ENCODE measurements at places on chromosomes 11 and 22. TPM values are rescaled to one million over a fixed set of nuclear protein-coding genes. Genes with fewer than 3 reads are reported as not detected.
A peak's percentile ranks its signal among the peaks of the same experiment; 100 is the strongest.

OR5P2 gene
- total RNA-seq: not detected

RIC3 gene
- not detected for total RNA-seq

CHORDC1 gene
- total RNA-seq: 30.8 TPM

NAA40 gene
- total RNA-seq: 24.0 TPM

SESN3 gene
- 84.8 TPM for total RNA-seq

C11orf21 gene
- total RNA-seq: 0.16 TPM

GGTLC3 gene
- not detected for total RNA-seq

TBX1 gene
- 22.5 TPM for total RNA-seq

HOATZ gene
- total RNA-seq: not detected

RIN1 gene
- total RNA-seq: 23.6 TPM

DCHS1 gene
- total RNA-seq: 63.0 TPM

B3GAT1 gene
- total RNA-seq: 2.4 TPM

RBMXL2 gene
- total RNA-seq: not detected

MS4A12 gene
- total RNA-seq: not detected

DNA sequence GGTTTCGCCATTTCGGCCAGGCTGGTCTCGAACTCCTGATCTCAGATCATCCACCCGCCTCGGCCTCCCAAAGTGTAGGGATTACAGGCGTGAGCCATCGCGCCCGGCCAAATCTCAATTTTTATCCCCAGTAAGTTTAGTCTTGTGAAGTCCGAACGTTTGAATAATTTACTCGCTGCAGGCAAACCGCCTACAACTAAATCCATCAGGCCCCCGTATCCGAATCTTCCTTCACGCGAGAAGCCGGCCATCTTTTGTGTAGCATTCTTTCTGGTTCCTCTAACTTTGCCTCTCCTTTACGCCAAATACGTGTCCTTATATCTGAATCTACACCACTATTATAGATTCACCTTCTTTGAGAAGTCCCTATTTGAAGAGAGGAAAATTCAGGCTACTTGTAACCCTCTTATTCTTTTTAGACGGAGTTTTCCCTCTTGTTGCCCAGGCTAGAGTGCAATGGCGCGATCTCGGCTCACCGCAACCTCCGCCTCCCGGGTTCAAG lies 581 bp upstream of the EIF3L start:
- H3K27ac ChIP-seq: peak overlapping the region; percentile 99
- H3K4me3 ChIP-seq: peak overlapping the region; percentile 98
- H3K4me1 ChIP-seq: peaks cover 26% of the 10 kb centered on the region
- no peaks in the 10 kb centered on the region for H3K27me3 ChIP-seq
- H3K36me3 ChIP-seq: peaks cover 19% of the 10 kb centered on the region

- no peak overlapping the region for H3K27ac ChIP-seq
- no peak for DNase-seq
- no peaks in the 10 kb centered on the region for H3K27me3 ChIP-seq
- peaks cover 3% of the 10 kb centered on the region for H3K4me1 ChIP-seq
- H3K4me3 ChIP-seq: no peak overlapping the region
- peaks cover 6% of the 10 kb centered on the region for H3K36me3 ChIP-seq
These were observed 427.3 kb downstream of the TENM4 start for GRCh38 chr11:79013509-79013908.

GRCh38 chr22:46148336-46148735 lies 2.0 kb upstream of the PPARA start:
- DNase-seq: no peak
- peak overlapping the region; percentile 14 for H3K27ac ChIP-seq
- no peak overlapping the region for H3K4me3 ChIP-seq
- H3K4me1 ChIP-seq: peaks cover 17% of the 10 kb centered on the region
- H3K27me3 ChIP-seq: peaks cover 11% of the 10 kb centered on the region
- H3K36me3 ChIP-seq: peaks cover 4% of the 10 kb centered on the region

- peaks cover 30% of the 10 kb centered on the region for H3K4me1 ChIP-seq
- no peak overlapping the region for H3K4me3 ChIP-seq
- no peak for DNase-seq
- H3K27ac ChIP-seq: no peak overlapping the region
- peaks cover 2% of the 10 kb centered on the region for H3K36me3 ChIP-seq
These were observed 53.3 kb downstream of the FAT3 start for GRCh38 chr11:92277871-92278270.

DNA sequence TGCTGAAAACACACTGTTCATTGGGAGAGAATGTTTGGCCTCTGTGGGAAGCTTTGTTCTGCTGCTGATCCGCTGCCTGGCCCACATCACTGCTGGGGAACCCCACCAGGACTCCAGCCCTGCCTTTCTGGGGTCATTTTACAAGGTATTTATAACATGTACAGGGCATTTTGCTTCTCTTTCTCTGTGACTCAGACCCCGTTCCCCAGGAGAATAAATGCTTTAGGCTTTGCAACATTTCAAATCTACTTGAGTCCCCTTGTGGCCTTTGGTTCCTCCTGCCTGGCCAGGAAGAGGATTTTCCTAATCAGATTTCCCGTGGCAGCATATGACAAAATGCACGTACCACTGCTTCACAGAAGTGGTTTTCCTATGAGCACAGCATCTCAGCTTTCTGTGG lies 43.0 kb downstream of the BTG4 start:
- H3K4me1 ChIP-seq: no peaks in the 10 kb centered on the region
- H3K4me3 ChIP-seq: no peak overlapping the region
- H3K36me3 ChIP-seq: no peaks in the 10 kb centered on the region
- no peak for DNase-seq
- H3K27me3 ChIP-seq: peaks cover 23% of the 10 kb centered on the region

- DNase-seq: no peak
- H3K27ac ChIP-seq: no peak overlapping the region
- no peaks in the 10 kb centered on the region for H3K27me3 ChIP-seq
These were observed 2.5 kb upstream of the CAPRIN1 start for GRCh38 chr11:34049028-34049427.

DNA sequence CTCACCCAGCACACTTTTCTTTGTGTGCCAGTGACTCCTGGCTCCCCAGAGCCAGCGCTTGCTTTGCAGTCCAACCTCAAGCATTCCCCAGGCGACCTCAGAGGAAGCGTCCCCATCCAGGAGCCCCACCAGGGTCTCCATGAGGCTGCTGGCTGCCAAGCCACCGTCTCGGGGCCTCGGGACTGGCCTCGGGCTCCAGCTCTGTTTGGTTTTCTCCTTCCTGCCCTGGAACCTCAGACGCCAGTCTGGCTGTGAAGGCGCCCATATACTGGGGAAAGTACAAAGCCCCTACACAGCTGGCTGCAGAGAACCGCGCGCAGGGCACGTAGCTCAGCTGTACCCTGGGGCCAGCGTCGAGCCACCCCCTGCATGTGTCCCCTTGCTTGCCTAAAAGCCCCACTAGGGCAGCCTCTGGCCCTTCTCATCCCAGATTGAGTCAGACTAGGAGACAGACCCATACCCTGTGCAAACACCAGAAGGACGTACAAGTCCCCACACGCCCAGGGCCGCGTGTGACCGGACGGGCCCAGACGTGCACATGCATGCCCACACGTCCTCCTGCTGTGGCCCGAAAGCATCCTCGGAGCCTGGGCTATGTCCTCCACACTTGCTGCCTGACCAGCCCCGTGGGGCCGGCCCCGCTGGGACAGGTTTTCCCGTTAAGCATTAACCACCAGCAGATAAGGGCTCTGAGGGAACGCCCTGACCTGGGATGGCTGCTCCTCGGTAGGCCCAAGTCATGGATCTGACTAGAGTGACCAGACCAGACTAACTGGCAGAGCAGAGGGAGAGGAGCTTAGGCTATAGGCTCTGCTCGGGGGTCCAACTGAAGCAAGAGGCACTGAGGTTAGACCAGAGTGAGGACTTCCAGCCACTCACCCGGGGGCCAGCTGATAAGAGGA lies 4.2 kb upstream of the SYT8 start:
- H3K27me3 ChIP-seq: no peaks in the 10 kb centered on the region
- DNase-seq: no peak
- peaks cover 74% of the 10 kb centered on the region for H3K4me1 ChIP-seq
- H3K36me3 ChIP-seq: no peaks in the 10 kb centered on the region
- peak overlapping the region; percentile 67 for H3K27ac ChIP-seq

GRCh38 chr22:30667107-30667493 lies 575 bp downstream of the DUSP18 start:
- peaks cover 14% of the 10 kb centered on the region for H3K4me1 ChIP-seq
- H3K4me3 ChIP-seq: peak overlapping the region; percentile 98
- H3K36me3 ChIP-seq: peaks cover 20% of the 10 kb centered on the region
- H3K27me3 ChIP-seq: no peaks in the 10 kb centered on the region
- H3K27ac ChIP-seq: peak overlapping the region; percentile 89

GRCh38 chr11:42043312-42043711 lies 583.9 kb upstream of the LRRC4C start:
- H3K27ac ChIP-seq: no peak overlapping the region
- no peaks in the 10 kb centered on the region for H3K36me3 ChIP-seq
- H3K27me3 ChIP-seq: no peaks in the 10 kb centered on the region
- H3K4me1 ChIP-seq: no peaks in the 10 kb centered on the region
- H3K4me3 ChIP-seq: no peak overlapping the region
- no peak for DNase-seq

GRCh38 chr22:33219648-33220384 lies 161.6 kb upstream of the SYN3 start:
- H3K27ac ChIP-seq: no peak overlapping the region
- no peak for DNase-seq
- H3K36me3 ChIP-seq: no peaks in the 10 kb centered on the region

DNA sequence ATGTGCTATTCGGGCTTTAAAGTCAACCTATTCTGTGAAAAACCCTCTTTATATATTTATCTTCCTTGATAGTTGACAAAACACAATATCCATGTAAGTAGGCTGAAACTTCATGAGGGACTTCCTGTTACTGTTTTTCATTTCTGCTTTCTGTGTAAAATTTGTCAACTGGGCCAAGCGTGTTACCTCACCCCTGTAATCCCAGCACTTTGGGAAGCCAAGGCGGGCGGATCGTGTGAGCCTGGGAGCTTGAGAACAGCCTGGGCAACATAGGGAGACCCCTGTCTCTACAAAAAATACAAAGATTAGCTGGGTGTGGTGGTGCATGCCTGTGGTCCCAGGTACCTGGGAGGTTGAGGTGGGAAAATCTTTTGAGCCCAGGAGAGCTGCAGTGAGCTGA lies 66.5 kb upstream of the SLC25A18 start:
- no peak for DNase-seq
- H3K4me3 ChIP-seq: no peak overlapping the region
- peaks cover 2% of the 10 kb centered on the region for H3K27me3 ChIP-seq
- no peak overlapping the region for H3K27ac ChIP-seq
- H3K36me3 ChIP-seq: no peaks in the 10 kb centered on the region

DNA sequence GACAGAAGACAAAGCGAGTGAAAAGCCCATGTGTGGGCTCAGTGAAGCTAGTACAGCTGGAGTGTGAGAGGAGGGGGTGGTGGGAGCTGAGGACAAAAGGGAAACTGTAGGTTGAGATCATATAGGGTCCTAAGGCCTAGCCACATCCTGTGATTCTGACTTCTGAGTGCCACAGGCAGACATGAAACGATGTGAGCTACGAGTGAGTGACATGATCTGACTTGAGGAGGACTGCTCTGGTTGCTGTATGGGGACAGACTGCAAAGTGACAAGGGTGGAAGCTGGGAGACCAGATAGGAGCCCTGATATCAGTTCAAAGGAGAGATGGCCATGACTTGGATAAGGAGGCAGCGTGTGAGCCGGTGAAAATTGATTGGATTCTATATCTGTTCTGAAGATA lies 85.4 kb downstream of the MICAL2 start:
- H3K4me3 ChIP-seq: no peak overlapping the region
- no peak overlapping the region for H3K27ac ChIP-seq
- peaks cover 25% of the 10 kb centered on the region for H3K4me1 ChIP-seq
- DNase-seq: no peak
